Fibroblast of skin of right biceps (primary cell): ENCODE measurements at places on chromosomes 12 and 14.
A peak's percentile ranks its signal among the peaks of the same experiment; 100 is the strongest.

DNA sequence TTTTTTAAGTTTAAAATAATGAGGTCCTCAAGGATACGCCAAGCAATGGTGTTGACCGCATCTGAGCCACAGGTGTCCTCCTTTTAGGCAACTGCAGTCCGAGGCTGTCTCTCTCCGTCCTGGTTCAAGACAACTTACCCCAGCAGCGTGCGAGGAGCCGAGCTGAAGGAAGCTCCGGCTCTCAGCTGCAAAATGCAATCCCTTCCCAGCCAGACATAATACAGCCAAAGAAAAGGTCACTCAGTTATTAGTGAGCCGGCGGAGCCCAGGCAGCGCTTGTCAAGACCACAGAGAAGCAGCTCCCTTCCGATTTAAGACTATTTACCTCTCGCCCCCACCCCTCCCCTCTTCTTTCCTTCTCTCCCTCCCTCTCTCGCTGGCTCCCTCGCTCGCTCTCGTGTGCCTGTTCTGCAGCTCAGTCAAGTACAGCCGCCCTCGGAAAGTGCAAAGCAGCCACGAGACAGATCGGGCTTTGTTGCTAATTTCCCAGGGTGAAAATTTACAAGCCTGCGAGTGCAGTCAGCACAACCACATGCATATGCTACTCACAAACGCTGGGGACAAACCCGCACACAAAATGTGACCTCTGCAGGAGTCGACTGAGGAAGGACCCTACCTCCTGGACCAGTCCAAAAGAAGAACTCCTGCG is 363 bp upstream of the LMO3 start:
- peak; percentile 6 for DNase-seq

- no peak for DNase-seq
These were observed 20.2 kb downstream of the TMEM106C start for GRCh38 chr12:47983541-47984115.

GRCh38 chr14:52951681-52952554 is 1.1 kb upstream of the FERMT2 start:
- peak; percentile 72 for DNase-seq

DNA sequence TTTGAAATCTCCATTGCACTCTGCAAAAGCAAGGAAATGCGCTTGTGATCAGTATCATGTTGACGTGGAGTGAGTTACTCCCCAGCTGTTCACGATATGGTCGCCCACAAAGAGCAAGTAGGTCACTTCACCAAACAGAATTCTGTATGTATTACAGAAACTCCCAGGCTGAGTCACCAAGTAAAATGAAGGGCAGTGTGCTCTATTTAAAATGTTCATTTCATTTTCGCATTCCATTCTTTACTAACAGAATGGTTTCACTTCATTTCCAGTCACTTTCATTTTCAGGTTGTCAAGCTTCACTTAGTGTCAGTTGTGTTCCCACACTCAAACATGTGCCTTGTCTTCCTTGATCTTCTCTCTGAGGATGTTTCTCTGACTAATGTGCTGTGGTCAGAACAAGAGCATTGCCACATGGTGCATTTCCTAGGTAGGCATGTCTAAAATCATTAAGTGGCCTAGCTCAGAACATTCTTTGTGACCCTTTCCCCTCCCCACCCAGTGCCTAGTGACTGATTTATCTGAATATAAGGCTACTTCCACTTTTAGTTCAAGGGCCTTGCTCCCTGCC is 391.2 kb downstream of the RAD51B start:
- DNase-seq = peak; percentile 90

DNA sequence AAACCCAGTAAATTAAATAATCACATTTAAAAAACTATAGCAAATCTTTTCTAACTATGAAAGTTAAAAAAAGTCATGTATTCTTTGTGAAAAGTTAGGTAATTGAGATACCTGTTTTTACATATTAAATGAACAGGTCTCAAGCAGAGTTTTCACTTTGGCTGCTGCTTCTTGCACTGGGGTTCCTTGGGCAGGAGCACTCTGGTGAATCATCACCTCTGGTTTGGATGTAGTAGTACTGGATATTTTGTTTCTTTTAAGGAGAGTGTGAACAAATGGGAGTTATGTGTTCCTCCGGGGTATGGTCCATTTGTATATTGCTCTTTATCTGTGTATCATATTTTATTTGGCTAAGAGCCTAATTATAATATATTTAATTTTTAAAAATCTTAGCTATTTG is 82.7 kb downstream of the FUT8 start:
- peak; percentile 8 for DNase-seq

- DNase-seq = no peak
These were observed 13.1 kb downstream of the KRT85 start for GRCh38 chr12:52354200-52354599.

DNA sequence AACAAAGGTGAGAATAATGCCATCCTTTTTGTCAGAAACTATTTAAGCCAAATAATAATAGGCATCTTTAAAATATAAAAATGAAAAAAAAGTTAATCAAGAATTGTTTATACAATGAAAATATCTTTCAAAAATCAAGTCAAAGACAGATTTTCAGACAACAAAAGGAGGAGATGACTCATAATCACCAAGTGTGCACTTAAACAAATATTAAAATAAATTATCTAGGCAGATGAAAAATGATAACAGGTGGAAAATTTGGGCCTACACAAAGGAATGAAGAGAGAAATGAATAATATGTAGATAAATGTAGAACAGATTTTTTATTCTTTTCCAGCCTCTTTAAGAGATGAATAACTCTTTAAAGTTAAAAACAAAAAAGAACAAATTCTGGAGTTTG is 250.0 kb upstream of the PLEKHG7 start:
- DNase-seq = no peak

- no peak for DNase-seq
These were observed 806.9 kb downstream of the GALC start for GRCh38 chr14:87185961-87186560.

- no peak for DNase-seq
These were observed 25.1 kb upstream of the ZNF268 start for GRCh38 chr12:133156125-133156690.

DNA sequence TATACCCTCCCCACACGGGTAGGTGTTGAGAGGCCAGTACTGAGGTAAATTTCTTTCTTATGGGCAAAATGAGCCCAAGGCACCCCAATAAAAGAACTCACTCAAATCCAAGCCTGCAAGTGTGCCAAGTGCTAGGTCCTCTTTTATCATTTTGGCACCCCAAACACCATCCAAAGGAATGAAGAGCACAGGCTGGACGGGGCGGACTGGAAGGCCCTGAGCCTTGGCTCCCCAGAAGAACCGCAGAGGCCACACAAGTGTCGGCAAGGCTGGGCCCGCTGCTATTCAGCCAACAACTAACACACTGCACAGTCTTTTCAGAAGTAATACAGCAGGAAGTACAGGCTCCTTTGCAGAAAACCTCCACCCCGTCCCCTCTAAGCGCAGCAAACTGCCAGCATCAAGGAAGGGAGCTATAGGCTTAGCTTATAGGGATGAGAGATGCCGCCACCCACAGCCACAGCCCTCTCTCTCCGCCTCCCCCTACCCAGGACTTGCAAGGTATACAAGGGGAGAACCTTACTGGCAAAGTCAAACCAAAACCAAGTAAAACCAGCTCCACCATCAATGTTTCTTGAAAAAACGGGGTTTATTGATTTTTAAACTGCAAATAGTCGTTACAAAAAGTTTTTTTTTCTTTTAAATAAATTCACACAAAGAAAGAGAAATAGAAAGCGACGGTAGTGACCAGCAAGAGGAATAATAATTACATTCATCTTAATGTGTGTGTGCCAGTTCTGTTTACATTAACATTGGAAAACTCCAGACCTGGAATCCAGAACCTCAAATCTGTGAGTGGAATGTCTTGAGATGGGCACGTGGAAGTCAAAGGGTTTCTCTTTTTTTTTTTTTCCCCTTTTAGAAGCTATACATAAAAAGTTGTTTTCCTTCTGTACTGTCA is 5.5 kb downstream of the ZFP36L1 start:
- DNase-seq = no peak

DNA sequence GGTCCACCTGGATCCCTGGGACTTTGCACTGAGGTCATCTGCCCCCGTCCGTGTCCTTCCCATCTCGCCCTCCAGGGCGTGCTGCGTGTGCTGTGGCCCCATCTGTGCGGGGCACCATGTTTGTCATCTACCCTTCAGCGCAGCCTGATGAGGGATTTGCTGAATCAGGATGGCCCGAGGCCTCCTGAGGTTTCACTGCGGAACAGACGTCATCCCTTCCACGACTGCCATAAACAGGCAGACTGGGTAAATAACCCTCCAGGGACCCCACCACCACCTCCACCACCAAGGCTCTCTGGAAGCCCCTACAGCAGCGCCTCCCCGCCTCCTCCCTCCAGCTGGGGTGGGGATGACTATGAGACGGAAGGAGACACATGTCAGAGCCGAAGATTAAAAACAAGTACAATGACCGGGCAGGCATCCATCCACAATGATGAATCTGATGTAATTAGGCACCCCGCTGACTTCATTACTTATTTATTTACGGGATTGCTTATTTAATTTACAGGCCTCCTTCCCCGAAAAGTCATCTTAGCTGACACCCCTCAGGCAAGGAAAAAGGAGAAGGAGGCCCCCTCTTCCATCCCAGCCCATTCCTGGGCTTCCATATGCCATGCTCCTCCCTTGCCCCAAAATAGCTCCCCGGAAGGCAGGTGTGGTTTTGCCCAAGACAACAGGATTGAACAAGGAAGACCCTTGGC is 39.4 kb downstream of the NCOR2 start:
- peak; percentile 89 for DNase-seq

DNA sequence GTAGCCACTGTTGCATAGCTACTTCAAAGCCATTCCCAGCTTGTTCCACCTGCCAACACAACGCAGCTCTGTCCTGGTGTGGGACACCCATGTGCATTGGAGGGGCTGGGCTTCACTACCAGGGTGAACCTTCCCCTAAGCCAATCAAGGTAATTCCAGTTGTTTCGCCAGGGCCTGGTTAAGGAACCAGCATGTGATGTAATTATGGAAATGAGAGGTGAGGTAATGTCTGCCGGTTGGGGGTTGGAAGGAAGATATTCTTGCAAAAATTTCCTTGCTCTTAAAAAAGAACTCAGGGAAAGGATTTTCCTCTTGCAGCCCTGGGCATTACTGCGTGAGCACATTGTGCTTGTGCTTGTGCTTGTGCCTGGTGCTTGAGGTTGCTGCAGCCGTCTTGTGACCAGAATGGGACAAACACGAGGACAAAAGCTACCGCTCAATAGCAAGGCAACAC is 14.9 kb downstream of the TUBA1C start:
- DNase-seq = no peak

GRCh38 chr12:108967869-108968540 is 52.9 kb downstream of the SVOP start:
- DNase-seq = no peak

DNA sequence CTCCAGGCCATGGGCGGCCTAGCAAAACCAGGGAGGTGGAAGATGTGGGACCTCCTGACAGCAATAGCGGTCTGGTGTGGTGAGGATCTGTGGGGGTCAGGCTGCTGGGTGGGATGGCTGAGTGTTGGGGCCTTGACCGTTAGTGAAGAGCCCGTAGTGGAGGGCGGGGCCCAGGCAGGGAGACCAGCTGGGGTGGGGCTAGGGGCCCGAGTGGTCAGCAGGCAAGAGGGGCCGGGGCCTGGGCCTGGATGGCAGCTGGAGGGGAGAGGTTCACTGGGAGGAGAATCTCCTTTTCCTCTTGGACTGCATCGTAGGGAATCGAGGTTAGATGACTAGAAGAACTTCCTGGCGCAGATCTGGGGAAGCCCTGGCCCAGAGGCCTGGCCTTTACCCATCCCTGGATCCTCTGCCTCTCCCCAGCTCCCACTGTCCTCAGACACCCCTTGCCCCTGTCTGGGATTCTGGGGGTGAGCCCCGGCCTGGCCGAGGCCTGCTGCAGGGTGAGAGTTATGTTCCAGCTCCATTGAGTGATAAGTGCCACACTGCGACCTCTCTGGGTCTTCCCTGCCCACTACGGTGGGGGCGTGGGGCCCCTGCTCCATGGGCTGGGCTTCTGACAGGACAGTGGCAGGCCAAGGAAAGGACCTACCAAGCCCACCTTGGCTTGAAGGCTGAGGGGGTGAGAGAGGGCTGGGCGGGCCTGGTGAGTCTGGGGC is 47.1 kb downstream of the KRT80 start:
- no peak for DNase-seq

DNA sequence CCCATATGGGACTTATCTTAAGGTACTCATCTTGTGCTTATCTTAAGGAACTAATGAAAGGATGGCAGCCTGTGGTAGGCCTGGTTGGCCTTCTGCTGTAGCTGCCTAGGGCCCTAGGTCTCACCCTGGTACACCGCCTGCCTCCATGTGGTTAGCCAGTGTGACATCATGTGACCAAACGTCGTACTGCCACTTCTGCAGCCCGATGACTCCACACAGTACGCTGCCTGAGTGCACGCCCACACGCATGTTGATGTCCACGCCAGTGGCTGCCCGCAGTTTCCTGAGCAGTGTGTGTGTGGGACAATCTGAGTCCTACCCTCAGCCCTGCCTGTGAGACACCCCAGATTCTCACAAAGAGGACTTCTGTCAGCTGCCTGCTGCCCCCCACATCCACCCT is 5.1 kb downstream of the ADCY4 start:
- no peak for DNase-seq
